ENCODE measurements at places on chromosomes 7 and 10. TPM values are rescaled to one million over a fixed set of nuclear protein-coding genes. Genes with fewer than 3 reads are reported as not detected.

The FAM25C gene
- not detected for polyA plus RNA-seq

The LIPN gene
- polyA plus RNA-seq: not detected

The CALN1 gene
- 1.6 TPM for polyA plus RNA-seq

DNA sequence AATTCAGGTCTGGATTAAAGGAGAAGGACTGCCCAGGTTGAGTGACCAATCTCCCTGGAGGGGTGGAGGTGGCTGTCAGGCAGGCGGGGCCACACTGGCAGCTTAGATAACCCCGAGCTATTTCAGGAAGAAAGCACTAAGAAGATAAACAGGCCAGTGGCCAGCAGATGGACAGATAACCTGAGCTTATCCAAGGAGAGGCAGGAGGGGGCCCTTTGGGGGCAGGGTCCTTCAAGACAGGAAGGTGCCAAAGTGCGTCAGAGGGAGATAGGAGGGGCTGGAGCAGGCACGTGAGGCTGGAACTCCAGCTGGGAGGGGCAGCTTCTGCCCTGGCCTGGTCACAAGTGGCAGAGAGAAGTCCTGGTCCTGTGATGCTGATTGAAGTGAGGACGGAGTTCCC, 29.8 kb upstream of the PODXL start:
- no peak for DNase-seq

- DNase-seq: no peak
These were observed 98.5 kb downstream of the CARD11 start for GRCh38 chr7:2945171-2945570.

GRCh38 chr7:95628831-95629439, 32.6 kb upstream of the PDK4 start:
- no peak for DNase-seq

DNA sequence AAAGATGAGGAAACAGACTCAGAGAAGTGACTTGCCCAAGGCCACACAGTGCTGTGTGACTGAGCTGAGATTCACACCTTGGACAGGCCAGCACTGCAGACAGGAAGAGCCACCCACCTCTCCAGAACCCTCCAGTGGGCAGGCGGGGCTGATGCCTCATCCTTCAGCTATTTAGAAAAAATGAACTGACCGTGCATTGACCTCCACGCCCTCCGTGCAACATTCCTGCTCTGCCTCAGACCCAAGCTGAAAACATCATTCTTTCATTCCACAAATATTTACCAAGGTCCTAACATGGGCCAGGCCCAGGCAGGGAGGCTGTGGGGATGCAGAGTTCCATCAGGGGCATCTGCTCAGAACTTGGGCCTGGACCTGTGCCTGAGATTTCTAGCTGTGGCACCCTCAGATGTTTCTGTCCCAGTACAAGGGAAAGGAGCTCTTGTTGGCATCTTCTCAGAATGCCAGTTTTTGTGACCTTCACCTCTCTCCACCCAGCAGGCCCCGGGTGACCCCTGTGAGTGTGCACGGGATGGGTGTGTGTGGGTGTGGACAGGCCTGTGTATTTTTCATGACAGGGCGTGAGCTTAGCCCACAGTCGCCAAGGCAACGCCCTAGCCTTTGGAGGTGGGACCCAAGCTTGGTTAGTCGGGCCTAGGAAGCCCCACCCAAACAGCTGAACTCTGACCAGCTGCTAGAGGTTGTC, 6.5 kb downstream of the VSIR start:
- DNase-seq: no peak

DNA sequence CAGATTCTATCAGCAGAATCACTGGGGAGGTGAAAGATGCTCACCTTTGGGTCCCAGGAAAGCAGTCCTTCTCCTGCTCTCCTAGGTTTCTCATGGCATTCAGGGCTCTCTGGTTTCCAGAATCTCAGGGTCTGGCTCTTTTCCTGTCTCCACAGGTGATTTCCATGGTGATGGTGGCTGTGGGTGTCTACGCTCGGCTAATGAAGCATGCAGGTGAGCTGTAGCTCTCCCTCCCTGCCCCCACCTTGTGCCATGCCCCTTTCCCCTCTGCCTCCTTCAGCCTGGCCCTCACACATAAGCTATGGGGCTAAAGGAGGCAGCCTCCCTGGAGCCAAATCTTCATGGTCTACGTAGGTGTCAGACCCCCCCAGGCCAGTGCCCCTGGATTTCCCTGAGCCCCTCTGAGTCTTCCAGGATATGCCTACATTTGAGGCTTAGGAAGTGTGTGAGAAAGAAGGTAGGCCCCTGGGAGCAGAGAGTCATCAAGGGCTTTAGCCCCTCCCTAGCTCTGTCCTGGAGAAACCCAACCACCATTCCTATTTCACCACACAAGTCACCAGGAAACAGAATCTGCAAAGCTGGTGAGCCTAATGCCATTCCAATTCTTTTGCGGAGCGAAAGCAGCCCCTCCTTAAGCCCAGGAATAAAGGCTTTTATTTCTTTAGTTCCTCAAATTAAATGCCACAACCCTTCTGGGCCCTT, 17.2 kb downstream of the TSPAN33 start:
- no peak for DNase-seq

DNA sequence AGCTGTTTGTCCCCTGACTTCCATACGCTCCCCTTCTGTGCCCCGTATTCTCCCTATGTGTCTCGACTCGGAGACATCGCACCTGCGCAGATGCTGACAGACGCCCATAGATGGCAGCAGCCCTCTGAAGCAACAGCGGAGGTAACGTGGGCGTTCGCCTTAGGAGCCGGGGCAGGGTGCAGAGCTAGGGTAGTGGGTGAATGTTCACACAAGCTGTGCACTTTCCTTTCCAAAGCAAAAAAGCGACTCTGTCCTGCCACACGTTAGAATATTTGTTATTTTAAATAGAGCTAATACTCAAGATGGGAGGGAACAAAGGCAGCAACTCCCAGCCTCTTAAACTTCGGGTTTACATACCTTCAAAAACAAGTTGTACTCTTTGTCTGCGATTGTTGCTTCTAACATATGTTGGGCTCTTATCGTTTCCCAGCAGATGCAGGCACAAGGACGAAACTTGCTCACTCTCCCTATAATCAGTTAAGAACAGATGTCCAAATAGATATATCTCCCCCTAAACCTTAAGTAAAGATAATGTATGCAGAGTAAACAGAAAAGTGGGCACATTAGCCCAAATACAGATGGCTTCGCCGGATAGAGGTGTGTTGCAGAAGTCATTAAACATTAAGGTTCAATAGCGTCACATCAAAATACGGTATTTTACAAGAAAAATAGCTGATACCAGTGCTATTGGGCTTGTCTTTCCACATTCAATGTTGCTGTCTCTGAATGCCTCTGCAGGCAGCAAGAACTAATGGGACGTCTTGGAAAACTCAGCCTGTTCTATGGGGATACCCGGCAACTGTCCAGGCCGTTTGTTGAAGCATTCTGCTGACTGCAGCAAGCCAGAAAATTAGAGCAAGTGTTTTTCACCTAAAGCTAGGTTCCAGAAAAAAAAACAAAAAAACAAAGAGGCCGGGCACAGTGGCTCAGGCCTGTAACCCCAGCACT, 340.3 kb upstream of the PRKCQ start:
- no peak for DNase-seq

GRCh38 chr7:143305423-143306070, 10.4 kb upstream of the CLCN1 start:
- no peak for DNase-seq

- no peak for DNase-seq
These were observed 36.0 kb upstream of the ABLIM1 start for GRCh38 chr10:114694062-114694461.

- no peak for DNase-seq
These were observed 169.2 kb downstream of the ZNF438 start for GRCh38 chr10:30862486-30862885.

DNA sequence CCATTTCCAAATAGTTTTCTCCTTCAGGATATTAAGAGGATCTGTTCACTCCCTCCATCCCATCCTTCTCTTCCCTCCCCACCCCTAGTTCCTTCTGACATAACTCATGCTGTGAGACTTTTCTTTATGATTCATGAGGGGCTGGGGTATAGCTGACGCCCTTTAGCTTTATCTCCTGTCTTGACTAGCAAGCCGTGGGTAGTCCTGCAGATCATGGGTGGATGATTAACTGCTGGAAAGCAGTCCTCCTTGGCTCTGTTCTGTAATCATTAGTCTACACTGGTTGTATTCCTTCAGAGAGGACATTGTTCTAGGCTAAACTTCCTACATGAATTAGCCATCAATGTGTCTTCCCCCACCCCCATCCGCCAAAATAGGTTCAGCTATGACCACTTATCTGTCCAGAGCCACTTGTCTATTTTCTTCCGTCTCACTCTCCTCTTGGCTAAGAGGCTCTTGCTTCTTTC, 135.4 kb downstream of the LRRC4 start:
- no peak for DNase-seq

Measured in forelimb muscle (tissue), 1 donor.